ENCODE measurements at places on chromosomes 5 and 9. TPM values are rescaled to one million over a fixed set of nuclear protein-coding genes. Genes with fewer than 3 reads are reported as not detected.

GRCh38 chr5:53454719-53455000 lies 25.8 kb upstream of the FST start:
- DNase-seq = no peak
- no peak overlapping the region for H3K4me3 ChIP-seq
- H3K27me3 ChIP-seq = no peaks in the 10 kb centered on the region
- no peaks in the 10 kb centered on the region for H3K4me1 ChIP-seq
- H3K27ac ChIP-seq = no peak overlapping the region

- no peaks in the 10 kb centered on the region for H3K36me3 ChIP-seq
- DNase-seq = no peak
Observed at GRCh38 chr9:131845305-131846298, 105.7 kb upstream of the RAPGEF1 start.

DNA sequence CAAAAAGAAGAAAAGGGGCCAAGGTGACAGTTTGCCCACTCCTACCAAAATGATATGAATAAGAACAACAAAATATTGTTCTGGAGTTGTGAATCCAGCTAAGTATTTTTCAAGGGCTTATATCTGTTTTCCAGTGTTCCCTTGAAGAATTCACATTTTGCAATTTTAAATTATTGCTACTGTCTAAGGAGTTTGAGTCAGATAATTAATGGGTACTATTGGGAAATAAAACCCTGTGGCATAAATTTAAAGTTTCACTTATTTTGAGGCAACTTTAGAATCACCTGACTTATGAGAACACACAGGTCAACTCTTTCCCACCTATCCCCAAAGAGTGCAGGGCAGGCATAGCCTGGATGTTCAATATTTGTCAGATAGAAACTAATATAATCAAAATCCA lies 188.0 kb upstream of the GHR start:
- no peaks in the 10 kb centered on the region for H3K4me1 ChIP-seq
- H3K27me3 ChIP-seq = no peaks in the 10 kb centered on the region
- no peak for DNase-seq
- no peaks in the 10 kb centered on the region for H3K36me3 ChIP-seq

- H3K4me1 ChIP-seq = no peaks in the 10 kb centered on the region
- DNase-seq = no peak
- no peaks in the 10 kb centered on the region for H3K36me3 ChIP-seq
Observed at GRCh38 chr5:122756264-122756911, 18.5 kb upstream of the SNX2 start.

DNA sequence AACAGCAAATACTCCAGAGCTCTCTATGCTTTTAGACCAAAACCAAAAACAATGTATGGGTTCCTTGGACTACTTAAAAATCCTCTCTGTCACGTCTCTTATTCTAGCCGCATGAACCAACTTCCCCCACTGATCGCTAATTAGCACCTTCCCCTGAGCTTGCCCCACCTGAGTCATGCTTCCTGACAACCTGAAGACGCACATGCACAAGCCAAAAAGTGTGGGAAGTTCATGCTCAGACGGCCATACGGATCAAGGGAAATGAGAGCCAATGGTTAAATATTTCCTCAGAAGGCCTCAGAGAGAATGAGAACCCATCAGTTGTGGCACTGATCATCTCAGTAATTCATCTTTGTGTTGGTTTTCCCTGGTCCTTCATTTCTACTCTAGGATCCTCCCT lies 199.7 kb downstream of the BNC2 start:
- H3K36me3 ChIP-seq = no peaks in the 10 kb centered on the region
- no peak overlapping the region for H3K27ac ChIP-seq
- no peak for DNase-seq

The SLC22A4 gene
- total RNA-seq = 18.1 TPM

The FEM1C gene
- 11.1 TPM for total RNA-seq

The SAXO1 gene
- total RNA-seq = 0.11 TPM

The LHX3 gene
- not detected for total RNA-seq
